HFFc6 (cell line): ENCODE measurements at places on chromosomes 5 and 9. TPM values are rescaled to one million over a fixed set of nuclear protein-coding genes. Genes with fewer than 3 reads are reported as not detected.
A peak's percentile ranks its signal among the peaks of the same experiment; 100 is the strongest.

DNA sequence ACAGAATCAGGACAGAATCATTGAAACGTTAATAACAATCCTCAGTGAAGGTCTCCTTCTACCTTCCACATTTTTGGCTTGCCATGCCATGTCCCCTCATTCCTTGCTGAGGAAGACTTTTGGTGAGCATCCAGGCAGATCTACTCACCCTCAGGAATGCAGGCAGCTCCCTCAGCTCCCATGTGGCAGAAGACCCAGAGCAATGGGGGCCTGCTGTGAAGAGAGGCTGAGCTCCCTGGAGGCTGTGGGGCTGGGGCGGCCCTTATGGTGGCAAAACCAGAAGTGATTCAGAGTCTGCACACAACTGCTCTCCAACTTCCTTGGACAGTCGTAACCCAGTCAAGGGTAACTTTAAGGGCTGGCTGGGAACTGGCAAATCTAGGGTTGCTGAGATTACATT, 247.2 kb upstream of the EFNA5 start:
- no peak overlapping the region for H3K4me3 ChIP-seq
- DNase-seq = no peak
- H3K4me1 ChIP-seq = peaks cover 7% of the 10 kb centered on the region; the same call in 1 of the 2 replicates
- H3K27ac ChIP-seq = no peak overlapping the region
- H3K36me3 ChIP-seq = peaks cover 6% of the 10 kb centered on the region; the same call in 1 of the 2 replicates

DNA sequence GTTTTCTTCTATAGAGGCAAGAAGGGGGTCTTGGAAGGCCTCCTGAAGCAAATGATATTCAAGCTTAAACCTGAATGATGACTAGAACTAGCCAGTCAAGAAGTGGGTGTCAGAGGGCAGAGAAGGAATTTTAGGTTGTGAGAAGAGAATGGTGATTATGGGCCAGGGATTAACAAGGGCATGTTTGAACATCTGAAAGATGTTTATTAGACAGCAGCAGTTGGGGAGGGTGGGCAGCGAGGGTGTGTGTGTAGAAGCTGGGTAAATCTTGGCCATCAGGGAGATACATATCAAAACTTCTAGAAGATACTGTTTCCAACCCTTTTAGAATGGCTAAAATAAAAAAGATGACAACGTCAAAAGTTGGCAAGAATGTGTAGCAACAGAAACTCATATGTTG, 54.5 kb downstream of the MAN2A1 start:
- peaks cover 82% of the 10 kb centered on the region for H3K4me1 ChIP-seq
- H3K36me3 ChIP-seq = peaks cover 16% of the 10 kb centered on the region
- H3K4me3 ChIP-seq = peak overlapping the region; percentile 75
- DNase-seq = no peak

DNA sequence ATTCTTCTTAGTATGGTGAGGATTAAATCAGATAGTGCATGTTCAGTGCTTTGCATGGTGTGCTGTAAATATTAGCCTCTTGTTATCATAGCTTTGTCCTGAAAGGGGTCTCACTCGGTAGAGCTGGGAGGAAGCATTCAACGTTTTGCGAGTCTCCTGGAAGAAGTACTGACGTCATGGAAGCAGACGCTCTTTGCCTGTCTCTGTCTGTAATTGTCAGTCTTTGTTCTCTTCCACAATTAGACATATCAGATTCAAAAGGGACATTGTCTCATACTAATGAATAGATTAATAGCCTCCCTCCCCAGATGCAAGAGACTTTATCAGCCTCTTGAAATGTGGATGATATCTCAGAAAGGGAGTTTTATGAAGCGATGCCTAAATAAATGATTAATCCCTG, 91.8 kb upstream of the CXCL14 start:
- no peak overlapping the region for H3K27ac ChIP-seq
- DNase-seq = no peak
- no peaks in the 10 kb centered on the region; the same call in none of the 2 replicates for H3K27me3 ChIP-seq
- no peak overlapping the region for H3K4me3 ChIP-seq

GRCh38 chr9:130890870-130891687, 5.5 kb downstream of the QRFP start:
- H3K27me3 ChIP-seq = peaks cover 8% of the 10 kb centered on the region
- peaks cover 8% of the 10 kb centered on the region; the same call in 1 of the 2 replicates for H3K36me3 ChIP-seq
- no peaks in the 10 kb centered on the region; the same call in 1 of the 2 replicates for H3K4me1 ChIP-seq
- H3K27ac ChIP-seq = no peak overlapping the region
- DNase-seq = no peak
- no peak overlapping the region for H3K4me3 ChIP-seq

- no peak overlapping the region for H3K27ac ChIP-seq
- H3K4me1 ChIP-seq = peaks cover 15% of the 10 kb centered on the region
- DNase-seq = no peak
- peaks cover 4% of the 10 kb centered on the region; the same call in 1 of the 2 replicates for H3K36me3 ChIP-seq
These were observed 70.5 kb upstream of the ORM1 start for GRCh38 chr9:114252394-114252793.

DNA sequence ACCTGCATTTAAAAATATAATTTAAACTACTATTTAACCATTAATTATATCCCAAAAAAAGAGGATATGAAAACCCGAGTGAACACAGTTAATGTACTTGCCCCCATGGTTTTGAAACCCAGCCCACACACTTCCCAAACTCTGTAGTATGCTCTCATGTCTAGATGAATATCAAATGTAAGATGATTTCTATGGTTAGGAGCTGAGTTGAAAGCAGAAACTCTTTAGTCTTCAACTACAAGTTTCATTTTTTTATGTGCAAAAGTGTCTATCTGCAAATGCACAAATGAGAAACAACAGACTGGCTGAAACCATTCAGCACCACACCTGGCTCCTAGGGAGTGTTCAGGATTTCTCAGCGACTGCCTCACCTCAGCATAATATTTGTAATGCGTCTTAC, 183.3 kb downstream of the SEMA5A start:
- no peaks in the 10 kb centered on the region for H3K27me3 ChIP-seq
- peaks cover 63% of the 10 kb centered on the region for H3K4me1 ChIP-seq
- no peak for DNase-seq
- H3K27ac ChIP-seq = peak overlapping the region; percentile 59; the same call in 1 of the 2 replicates

GRCh38 chr5:116135344-116135743, 50.5 kb downstream of the COMMD10 start:
- H3K36me3 ChIP-seq = no peaks in the 10 kb centered on the region
- no peak overlapping the region for H3K4me3 ChIP-seq
- H3K27ac ChIP-seq = no peak overlapping the region
- H3K27me3 ChIP-seq = peaks cover 2% of the 10 kb centered on the region; the same call in 1 of the 2 replicates
- no peak for DNase-seq

DNA sequence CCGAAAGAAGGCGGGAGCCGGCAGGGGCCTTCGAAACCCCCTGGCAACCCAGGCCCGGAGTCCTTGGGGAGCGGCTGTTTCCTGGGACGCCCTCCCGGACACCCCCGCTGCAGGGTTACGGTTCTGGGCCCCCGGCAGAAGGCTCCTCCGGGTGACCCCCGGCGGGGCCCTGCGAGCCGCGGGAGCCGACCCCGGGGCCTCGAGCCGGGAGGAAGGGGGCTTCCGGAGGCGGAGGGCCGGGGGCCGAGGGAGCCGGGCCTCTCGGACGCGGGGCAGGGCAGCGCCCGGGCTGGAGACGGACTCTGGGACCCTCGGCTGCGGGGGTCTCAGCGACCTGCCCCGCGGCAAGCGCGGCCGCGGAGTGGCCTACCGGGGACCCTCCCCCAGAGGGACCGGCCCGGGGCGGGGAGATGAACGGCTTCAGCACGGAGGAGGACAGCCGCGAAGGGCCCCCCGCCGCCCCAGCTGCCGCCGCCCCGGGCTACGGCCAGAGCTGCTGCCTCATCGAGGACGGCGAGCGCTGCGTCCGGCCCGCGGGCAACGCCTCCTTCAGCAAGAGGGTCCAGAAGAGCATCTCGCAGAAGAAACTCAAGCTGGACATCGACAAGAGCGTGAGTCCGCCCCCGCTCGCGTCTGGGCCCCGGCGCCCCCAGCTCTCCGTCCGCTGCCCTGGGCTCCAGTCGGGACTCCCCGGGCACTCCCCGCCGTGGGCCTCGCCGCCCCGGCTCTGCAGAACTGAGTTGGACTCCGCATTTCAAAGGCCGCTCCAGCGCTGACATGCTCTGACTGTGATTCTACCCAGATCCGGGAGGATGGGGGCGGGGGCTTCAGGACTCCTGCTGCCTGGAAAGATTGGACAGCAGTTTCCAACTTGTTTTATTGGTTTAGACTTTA, 645 bp downstream of the SAP30L start:
- peaks cover 14% of the 10 kb centered on the region for H3K36me3 ChIP-seq
- peak overlapping the region; percentile 98 for H3K4me3 ChIP-seq
- peak; percentile 69 for DNase-seq

DNA sequence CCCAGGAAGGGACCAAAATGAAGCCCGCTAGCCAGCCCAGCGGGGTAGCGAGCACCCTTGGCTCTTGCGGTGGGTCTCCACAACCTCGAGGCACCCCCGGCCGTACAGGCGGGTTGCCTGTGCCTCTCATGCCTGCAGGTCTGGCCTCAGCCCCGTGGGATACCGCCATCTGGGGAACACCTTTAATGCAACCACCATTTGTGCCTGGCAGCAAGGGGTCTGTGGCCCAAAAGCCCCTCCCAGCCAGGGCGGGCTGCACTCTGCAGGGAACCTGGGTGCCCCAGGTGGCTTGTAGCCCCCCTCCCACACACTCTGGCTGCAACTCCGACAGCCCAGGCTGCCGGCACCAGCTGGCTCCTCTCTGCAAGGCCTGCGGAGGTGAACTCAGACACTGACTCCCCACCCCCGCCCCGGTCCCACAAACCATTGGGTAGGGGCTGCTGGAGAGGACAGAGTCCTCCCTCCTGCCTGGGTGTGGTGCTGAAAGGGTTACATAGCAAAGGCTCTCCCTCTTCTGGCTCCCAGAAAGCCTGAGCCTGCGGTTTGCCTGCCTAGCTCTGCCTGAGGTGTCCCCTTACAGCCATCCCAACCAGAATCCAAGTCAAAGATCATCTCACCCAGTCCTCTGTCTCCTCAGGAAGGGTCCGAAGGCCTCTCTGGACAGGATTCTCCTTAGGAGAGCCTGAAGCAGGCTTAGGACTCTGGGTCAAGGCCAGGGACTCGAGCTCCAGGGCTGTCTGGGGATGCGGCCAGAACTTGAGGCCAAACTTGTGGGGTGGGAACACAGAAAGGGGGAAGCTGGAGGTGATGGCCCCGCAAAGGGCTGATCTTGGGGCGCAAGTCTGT, 109.4 kb downstream of the PSD2 start:
- no peaks in the 10 kb centered on the region for H3K4me1 ChIP-seq
- H3K4me3 ChIP-seq = no peak overlapping the region
- peaks cover 30% of the 10 kb centered on the region for H3K27me3 ChIP-seq
- no peaks in the 10 kb centered on the region for H3K36me3 ChIP-seq

DNA sequence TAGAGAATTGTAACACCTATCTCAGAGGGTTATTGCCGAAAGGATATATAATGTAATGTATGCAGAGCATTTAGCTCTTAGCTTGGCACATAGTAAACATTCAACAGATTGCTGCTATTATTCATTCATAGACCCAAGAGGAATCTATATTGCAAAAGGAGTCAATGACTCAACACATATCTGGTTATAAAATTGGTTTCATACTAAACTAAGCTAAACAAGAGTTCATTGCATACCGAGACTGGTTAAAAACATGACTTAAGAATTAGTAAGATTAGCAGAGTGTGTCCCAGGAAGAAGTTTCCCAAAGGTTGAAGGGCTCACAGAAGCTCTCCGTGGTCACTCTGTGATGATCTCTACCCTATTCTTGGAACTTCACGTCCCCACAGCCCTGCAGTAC, 339.6 kb upstream of the CCNH start:
- DNase-seq = no peak
- H3K27me3 ChIP-seq = no peaks in the 10 kb centered on the region
- no peak overlapping the region for H3K4me3 ChIP-seq
- H3K36me3 ChIP-seq = no peaks in the 10 kb centered on the region

DNA sequence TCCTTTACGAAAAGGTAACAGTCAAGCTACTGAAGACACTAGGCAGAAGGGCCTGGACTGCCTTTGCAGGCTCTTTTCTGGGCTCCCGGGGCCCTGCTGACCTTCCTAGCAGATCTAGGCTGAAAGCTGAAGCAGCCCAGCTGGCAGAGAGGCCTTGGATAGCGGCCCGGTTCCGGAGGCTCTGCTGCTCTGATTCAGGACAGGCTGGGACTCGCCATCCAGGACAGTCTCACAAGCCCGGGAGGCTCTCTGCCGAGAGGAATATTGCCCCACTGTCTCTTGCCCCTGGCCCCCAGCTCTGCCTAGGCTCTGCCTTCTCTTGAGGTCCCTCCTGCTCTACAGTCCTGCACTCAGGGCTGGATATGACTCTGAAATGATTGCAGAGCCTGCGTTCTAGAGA, 67.8 kb downstream of the PSD2 start:
- DNase-seq = no peak
- H3K27ac ChIP-seq = no peak overlapping the region
- peaks cover 25% of the 10 kb centered on the region for H3K27me3 ChIP-seq
- no peaks in the 10 kb centered on the region for H3K4me1 ChIP-seq
- H3K4me3 ChIP-seq = no peak overlapping the region
- H3K36me3 ChIP-seq = no peaks in the 10 kb centered on the region

- H3K4me3 ChIP-seq = no peak overlapping the region
- H3K27ac ChIP-seq = no peak overlapping the region
- DNase-seq = no peak
- H3K36me3 ChIP-seq = no peaks in the 10 kb centered on the region
These were observed 118.9 kb upstream of the CCDC180 start for GRCh38 chr9:97188545-97188944.

UBE2QL1 gene
- not detected in 2 replicates for total RNA-seq

DNA sequence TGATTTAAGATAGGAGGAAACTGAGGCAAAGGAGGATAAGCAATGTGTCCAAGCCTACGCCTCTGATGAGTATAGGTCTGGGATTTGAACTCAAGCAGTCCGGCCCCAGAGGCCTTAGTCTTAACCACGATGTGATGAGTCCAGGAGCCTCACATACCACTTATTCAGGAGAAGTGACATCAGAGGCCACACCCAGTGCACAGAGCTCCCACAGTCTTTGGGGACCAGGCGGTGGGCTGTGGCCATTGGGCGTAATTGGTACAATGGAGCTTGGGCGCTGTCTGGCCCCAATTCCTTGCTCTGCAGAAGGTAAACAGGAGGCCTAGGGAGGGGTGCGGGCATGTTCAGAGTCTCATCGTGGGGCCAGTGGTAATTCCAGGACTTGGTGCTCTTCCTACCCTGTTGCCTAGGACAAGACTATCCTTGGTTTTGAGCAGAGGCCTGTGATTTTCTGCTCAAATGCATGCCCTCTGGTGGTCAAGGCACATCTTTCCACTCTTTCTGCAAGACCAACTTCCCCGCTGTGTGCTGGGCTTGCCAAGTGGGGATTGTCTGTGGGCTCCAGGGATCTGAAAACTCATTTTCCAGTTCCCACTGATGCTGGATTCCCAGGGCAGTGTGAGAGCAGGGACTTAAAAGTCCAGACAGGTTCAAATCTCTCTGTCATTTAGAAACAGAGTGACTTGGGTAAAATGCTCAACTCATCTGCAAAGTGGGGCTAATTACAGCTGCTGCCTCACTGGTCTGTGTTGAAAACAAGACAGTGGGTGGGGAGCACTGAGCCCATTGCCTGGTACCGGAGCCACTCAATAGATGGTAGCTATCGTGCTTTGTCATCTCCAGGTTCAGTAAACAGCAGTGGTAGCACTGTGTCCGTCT, 15.8 kb downstream of the NDST1 start:
- peak overlapping the region; percentile 65 for H3K27ac ChIP-seq
- peaks cover 35% of the 10 kb centered on the region for H3K36me3 ChIP-seq
- H3K27me3 ChIP-seq = peaks cover 4% of the 10 kb centered on the region
- H3K4me3 ChIP-seq = no peak overlapping the region
- H3K4me1 ChIP-seq = peaks cover 71% of the 10 kb centered on the region
